ENCODE measurements at places on chromosomes 12 and 14. TPM values are rescaled to one million over a fixed set of nuclear protein-coding genes. Genes with fewer than 3 reads are reported as not detected.

The CLEC14A gene
- 31.0 TPM for total RNA-seq

The TRPV4 gene
- total RNA-seq = 13.9 TPM

The AQP6 gene
- 18.5 TPM for total RNA-seq

The TAS2R50 gene
- total RNA-seq = 7.0 TPM

The ASIC1 gene
- 3.9 TPM for total RNA-seq

The TTC9 gene
- 1.8 TPM for total RNA-seq

The SIRT4 gene
- total RNA-seq = 6.3 TPM

The FOXM1 gene
- total RNA-seq = 11.0 TPM
